ENCODE measurements at places on chromosomes 3 and 15. TPM values are rescaled to one million over a fixed set of nuclear protein-coding genes. Genes with fewer than 3 reads are reported as not detected.

SAMMSON gene
- total RNA-seq: not detected

TERC gene
- total RNA-seq: 12.0 TPM

GRCh38 chr15:52019394-52020220, 588 bp downstream of the MAPK6 start:
- DNase-seq: peak; percentile 94
- no peaks in the 10 kb centered on the region for H3K36me3 ChIP-seq
- H3K4me1 ChIP-seq: peaks cover 29% of the 10 kb centered on the region
- H3K4me3 ChIP-seq: peak overlapping the region; percentile 68

CAMK2N2 gene
- not detected for total RNA-seq
